ENCODE measurements at places on chromosomes 11 and 22.

GRCh38 chr11:102780491-102780918 lies at the start of gene MMP10:
MMP10 (minus strand) TSS chr11:102780628; CDS start chr11:102780591, 37 bp downstream.
- no peak for DNase-seq

GRCh38 chr11:119110439-119110838 lies 3.3 kb downstream of the C2CD2L start:
- DNase-seq, result no peak

GRCh38 chr11:104705490-104706190 lies 192.6 kb downstream of the CASP12 start:
- peak; percentile 87 for DNase-seq

DNA sequence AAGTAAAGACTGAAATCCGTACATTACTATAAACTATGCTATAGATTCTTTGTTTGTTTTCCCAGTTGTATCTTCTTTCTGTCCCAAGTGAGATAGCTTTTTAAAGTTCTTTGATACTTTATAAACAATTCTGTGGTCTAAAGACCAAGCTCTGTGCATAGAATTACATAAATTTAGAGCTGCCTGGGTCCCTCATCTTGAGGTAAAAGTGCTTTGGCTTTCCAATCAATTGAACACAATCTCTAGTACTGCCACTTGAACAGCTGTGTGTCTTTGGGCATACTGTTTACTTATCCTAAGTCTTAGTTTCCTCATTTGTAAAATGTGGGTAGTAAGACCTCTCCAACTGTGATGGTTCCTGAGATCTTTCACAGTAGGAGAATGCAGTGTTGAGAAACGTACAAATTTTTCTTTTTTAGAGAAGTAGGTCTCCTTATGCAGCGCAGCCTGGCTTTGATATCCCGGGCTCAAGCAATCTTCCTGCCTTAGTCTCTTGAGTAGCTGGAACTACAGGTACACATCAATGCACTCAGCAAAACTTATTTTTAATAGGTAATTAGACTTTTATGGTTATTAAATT lies 2.5 kb upstream of the EED start:
- no peak for DNase-seq

DNA sequence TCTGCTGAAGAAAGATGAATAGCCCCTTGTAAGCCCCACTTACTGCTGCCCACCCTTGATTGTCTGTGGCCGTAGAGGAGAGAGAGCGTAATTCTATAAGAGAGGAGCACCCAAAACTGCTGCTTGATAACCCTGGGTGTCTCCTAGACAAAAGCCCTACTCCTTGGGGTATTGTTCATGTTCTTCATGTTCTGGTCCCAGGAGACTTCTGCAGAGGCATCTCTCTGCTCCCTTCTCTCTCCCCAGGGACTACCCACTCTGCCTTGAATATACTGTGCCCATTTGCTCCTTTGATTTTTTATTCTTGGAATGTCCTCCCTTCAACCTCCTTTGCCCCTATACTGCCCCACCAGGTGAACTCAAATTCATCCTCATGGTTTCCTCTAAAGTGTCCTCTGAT lies 417.8 kb upstream of the CADM1 start:
- DNase-seq, result no peak

DNA sequence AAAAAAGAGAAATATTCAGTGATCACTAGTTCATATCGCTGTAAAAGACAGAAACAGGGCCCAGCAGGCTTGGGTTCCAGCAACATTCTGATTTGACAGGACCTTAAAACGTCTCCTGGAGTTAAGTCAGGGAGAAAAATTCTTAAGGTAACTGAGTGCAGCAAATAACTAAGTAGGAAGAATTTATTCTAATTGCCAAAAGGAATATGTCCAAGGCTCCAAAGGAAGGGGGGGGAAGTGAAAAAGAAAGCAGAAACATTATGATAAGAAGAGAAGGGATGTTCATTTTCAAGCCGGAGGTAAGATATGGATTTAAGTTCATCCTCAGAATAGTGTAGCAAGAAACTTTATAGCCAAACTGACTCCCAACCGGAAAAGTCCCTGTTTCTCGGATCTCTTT lies 90.4 kb downstream of the WT1 start:
- no peak for DNase-seq

- no peak for DNase-seq
Observed at GRCh38 chr22:48097723-48098122, 1335.3 kb downstream of the TBC1D22A start.

- DNase-seq, result no peak
Observed at GRCh38 chr11:85048801-85049200, 578.3 kb downstream of the DLG2 start.
